Activated T-helper 1 cell treated with Interleukin-2 at 50 U/mL for 16 hours (primary cell): ENCODE measurements at places on chromosomes 4 and X.

GRCh38 chrX:131789664-131790063 lies 233.4 kb upstream of the STK26 start:
- DNase-seq: no peak

DNA sequence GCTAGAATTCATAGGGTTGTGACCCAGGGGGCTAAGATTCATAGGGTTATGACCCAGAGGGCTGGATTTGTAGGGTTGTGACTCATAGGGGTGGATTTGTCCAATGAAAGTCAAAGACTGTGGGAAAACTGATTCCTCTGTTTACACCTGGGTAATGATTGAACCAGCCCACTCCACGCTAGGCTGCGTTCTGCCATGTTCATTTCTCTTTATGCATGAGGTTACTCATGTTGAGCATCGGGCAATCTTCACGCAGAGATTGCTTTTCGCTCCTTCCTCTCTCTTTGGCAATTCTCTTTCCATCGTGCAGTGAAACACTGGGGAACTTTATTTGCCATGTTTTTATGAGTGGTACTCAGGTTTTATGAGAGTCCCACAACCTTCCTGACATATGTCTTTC lies 127.8 kb downstream of the CRLF2 start:
- DNase-seq: no peak

DNA sequence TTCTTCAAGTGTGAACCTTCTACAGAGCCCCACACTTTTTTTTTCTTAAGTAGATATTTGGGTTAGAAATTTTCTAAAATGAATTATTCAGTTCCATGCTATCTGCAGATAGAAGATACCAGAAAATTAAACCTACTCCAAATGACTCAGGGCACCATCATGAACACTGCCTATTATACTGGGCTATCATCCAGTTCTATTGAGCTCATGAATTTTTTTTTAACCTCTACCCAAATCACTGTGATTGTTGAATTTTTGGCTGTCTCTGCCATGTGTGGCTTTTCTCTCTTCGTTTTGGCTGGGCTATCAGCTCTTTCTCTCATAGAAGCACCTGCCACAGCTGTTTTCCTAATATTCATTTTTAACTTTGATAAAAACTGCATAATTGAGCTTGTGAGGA lies 31.0 kb upstream of the SLC34A2 start:
- no peak for DNase-seq

DNA sequence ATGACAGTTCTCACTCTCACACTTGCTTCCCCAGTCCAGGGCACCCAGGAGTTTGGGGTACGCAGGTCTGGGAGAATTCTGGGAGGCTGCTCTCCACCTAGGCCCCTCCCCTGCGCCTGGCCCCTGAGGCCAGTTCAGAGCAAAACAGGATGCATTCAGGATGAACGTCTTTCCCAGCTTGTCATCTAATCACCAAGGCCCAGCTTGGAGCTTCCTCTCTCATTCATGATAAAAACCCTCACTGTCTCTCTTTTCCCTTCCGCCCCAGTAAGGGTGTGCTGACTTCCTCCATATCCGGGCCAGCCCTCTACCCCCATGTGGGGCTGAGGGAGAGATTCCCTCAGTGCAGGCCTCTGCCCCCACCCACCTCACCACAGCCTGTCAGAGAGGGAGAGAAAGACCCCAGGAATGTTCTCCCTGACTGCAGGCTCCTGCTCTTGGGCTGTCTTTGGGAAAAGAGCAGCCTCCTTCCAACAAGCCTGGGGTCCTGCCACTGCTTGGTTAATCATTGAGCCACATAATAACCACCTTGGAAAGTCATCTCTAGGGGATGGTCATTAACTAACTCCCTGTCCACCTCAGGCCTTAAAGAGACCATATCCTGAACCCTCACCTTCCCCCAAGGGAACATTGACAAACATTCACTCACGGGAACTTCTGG lies 50.1 kb downstream of the STARD8 start:
- DNase-seq: no peak

DNA sequence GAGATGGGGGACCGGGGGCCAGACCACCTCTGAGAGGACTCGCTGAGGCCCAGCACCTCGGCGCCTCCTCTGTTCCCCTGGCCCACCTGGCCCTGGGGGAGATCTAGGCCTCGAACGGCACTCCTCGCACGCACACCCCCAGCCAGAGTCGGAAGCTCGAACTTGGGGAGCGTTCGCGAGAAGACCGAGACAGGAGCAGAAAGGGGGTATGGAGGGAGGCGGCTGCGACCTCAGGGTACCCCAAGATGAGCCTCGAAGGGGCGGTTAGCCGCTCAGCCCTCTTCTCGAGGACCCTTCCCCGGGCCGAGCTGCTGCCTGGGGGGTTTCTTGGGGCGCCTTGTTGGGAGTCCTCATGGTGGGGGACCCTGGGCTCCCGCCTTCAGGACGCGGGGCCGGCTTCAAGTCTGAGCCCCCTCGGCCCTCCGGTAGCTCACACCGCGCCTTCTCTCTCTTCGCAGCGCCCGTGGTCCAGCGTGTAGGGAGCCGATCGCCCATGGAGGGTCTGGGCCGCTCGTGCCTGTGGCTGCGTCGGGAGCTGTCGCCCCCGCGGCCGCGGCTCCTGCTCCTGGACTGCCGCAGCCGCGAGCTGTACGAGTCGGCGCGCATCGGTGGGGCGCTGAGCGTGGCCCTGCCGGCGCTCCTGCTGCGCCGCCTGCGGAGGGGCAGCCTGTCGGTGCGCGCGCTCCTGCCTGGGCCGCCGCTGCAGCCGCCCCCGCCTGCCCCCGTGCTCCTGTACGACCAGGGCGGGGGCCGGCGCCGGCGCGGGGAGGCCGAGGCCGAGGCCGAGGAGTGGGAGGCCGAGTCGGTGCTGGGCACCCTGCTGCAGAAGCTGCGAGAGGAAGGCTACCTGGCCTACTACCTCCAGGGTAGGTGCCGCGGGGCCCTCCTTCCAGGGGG lies 706 bp downstream of the DUSP9 start:
- DNase-seq: no peak

DNA sequence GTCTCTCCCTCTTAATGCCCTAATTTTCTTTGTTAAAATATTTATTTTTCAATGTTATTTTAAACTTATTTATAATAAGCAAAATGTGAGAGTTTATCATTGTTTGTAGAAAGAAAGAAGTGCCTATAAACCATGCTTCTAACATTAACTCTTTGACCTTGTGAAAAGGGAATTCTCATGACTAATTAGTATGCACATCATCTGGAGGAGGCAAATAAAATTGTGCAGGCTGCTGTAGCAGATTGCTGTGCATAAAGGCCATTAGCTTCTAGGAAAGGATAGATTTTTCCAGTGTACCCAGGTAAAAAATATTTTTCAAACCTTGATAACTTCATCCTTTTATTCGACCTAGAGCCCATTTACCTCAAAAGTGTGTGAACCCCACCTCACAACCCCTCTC lies 84.6 kb upstream of the GUCY1A1 start:
- no peak for DNase-seq

DNA sequence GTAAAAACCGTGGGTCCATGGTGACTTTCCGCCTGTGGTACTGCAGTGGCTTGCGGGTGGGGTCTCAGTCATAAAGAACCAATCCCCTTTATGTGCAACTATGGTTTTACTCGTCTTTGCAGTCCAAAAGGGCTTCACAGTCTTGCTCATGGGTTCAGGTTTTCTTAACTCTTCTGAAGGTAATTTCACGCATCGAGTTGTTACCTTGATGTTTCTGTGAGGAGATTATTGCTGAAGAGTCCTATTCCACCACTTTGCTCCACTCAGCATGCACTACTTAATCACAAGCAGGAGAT lies 41.5 kb downstream of the F8 start:
- DNase-seq: no peak

DNA sequence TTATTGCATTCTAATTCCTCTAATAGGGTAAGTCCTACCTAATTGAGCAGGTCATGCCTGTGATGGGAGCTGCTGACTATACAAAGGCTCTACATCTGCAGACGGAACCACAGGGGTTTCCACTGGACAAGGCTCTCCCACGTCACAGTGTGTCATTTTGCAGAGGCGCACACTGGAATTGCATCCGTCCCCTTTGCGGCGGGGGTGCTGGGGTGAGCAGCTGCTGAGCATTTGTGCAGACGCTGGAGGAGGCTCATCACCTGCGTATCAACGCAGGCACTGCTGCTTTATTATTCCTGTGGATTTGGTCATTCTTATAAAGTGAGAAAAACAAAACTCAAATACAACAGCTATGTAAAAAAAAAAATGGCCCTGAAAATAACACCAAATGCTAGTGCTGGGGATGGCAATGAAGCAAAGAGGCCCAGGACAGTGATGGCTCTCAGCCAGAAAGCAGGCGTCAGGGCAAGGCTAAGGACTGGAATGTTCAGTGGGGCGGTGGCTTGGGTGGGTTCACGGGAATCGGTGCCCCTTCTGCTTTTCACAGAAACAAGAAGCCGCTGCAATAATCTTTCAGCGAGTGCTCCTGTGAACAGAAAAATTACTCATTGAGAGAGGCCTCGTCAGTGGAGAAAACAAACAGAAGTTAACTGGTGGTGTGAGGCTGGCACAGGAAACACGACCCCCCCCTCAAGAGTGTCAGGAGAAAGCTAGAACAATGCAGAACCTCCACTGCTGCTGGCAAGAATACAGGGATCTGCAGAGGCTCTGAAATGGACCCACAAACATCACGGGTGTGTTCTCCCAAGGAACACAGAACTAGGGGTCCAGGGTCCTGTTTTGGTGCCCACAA lies 67.8 kb downstream of the GATB start:
- DNase-seq: no peak

DNA sequence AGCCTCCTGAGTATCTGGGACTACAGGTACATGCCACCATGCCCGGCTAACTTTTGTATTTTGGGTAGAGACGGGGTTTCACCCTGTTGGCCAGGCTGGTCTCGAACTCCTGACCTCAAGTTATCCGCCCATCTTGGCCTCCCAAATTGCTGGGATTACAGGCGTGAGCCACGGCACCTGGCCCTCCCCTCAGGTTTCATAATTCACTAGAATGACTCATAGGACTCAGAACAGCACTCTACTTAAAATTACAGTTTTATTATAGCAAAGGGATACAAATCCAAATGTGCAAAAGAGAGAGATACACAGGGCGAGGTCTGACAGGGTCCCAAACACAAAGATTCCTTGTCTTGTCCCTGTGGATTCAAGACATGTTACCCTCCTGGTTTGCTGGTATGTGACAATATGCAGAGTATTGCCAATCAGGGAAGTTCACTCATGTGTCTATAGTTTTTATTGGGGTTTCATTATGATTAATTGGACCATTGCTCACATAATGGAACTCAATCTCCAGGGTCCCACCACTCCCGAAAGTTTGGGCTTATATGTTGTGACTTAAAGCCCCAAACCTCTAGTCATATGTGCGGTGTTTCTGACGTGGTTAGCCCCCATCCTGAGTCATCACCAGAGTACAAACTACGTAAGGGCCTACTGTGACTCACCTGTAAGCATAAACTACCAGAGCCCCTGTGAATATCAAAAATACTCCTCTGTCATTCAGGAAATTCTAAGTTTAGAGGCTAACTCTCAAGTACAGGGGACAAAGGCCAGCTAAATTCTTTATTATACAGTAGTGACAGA lies 5.2 kb downstream of the YIPF6 start:
- no peak for DNase-seq

- no peak for DNase-seq
Measured at GRCh38 chrX:65744965-65745364, 77.5 kb downstream of the MSN start.

DNA sequence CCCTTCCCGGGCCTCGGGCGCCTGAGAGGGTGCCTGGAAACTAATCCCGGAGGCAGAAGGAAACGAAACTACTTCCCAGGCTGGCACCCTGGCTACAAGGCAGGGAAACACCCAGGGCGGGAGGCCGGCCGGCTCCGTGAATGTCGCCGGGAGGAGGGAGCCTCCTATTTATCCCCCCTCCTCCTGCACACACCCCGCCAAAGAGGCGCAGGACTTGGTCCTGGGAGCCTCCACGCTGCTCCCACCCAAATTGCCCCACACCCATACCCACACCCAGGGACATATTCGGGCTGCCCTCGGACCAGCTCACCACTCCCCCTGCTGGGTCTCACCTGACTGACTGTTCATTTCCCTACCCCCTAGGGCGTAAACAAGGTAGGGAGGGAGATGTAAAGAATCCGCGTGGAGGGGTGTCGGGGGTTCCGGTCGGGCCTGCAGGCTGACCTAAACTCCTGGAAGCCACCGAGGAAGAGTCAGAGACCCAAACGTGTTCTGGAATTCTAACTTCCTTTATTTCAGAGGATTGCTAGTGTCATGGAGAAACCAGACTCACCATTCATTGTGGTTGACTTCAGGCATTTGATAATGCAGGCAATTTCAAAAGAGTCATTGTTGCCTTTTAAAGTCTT lies at the start of gene BTC:
TSS of gene BTC (minus strand) at position 142 of the 629 bp plus-strand sequence. CDS start 198 bp downstream, outside the sequence.
- no peak for DNase-seq

DNA sequence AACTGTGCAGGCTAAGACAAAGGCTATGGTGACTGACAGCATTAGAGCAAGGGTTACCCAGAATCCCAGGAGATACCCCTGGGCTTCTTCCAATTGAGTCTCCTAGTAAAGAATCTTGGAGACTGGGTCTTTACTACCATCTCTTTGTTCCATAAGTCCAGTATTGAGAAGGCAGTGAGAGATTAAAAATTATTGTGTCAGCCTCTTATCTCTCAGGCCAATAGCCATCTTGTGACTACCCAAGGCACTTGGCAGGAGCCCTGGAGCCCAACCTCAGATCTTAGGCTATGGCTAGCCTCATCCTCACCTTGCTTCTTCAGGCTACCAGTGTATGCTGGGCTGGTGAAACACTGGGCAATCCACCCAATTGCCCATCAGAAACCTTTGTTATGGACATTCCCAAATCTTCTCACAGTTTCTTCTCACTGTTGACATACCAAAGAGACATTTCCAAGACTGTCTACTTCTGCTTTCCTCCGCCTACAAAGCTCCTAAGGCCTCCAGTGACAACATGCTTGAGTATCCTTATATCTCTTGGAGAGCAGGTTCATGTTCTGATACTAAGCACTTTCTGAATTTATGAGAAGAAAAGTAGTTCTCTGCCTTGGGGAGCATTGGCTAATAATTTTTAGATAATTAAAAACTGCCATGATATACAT lies 76.3 kb upstream of the STIM2 start:
- no peak for DNase-seq

GRCh38 chr4:8917321-8917811 lies 45.7 kb upstream of the HMX1 start:
- DNase-seq: no peak

GRCh38 chrX:39827951-39828350 lies 269.8 kb downstream of the BCOR start:
- no peak for DNase-seq

DNA sequence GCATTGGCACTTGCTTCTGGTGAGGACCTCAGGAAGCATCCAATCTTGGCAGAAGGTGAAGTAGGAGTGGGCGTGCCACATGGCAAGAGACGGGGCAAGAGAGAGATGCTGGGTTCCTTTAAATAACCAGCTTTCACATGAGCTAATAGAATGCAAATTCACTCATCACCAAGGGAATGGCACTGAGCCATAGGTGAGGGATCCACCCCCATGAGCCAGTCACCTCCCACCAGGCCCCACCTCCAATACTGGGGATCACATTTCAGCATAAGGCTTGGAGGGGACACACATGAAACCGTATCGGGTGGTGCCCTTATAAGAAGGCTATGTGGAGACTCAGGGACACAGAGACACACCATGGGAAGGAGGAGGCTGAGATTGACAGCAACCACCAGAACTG lies 140.0 kb upstream of the MSX1 start:
- DNase-seq: no peak
